NCI-H446 (cell line): ENCODE measurements at places on chromosomes 1 and 21.

- no peak for DNase-seq
These were observed 79.5 kb downstream of the TNFSF18 start for GRCh38 chr1:172971241-172971640.

DNA sequence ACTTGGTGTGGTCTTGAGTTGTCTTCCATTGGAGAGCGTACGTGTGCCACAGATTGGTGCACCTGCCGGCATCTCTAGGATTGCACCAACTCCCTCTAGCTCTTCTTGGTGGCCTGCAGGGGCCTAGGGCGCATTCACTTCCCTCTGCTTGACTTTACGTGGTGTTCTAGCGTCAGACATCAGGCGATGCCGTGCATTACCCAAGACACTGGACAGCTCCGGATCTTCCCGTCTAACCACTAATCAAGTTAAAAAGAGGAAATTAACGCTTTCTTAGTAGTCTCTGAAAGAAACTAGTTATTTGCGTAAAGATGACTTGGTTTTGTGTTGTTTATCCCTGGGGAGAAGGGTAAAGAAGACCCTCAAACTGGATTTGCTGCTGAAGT, 510 bp upstream of the IL10RB start:
- no peak for DNase-seq

- no peak for DNase-seq
These were observed 164.3 kb upstream of the GREM2 start for GRCh38 chr1:240776237-240776636.

GRCh38 chr21:39176271-39176709, 7.0 kb downstream of the PSMG1 start:
- no peak for DNase-seq

GRCh38 chr21:42475036-42475435, 21.0 kb downstream of the RSPH1 start:
- no peak for DNase-seq

DNA sequence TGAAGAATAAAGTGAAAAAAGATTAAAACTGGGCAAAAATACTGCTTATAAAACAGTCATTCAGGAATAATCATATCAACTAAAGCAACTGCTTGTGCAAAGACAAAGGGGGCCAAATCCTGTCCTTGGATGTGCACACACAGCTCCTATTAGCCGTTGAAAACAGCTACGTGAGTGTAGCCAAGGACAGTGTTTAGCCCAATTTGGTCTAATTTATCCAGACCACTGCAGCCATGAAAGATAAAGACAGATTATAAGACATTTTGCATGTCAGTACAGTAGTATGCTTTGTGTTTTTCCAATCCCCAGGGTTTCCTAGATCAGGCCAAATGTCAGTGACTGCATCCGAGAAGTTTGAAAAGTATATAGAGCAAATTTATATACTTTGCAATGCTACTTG, 146.3 kb upstream of the PKN2 start:
- no peak for DNase-seq

- no peak for DNase-seq
These were observed 193.4 kb downstream of the ATG4C start for GRCh38 chr1:62977366-62977765.

- DNase-seq, result no peak
These were observed 303.6 kb upstream of the FAM78B start for GRCh38 chr1:166470441-166470840.

GRCh38 chr21:45499201-45499750, 43.0 kb downstream of the SLC19A1 start:
- DNase-seq, result no peak

DNA sequence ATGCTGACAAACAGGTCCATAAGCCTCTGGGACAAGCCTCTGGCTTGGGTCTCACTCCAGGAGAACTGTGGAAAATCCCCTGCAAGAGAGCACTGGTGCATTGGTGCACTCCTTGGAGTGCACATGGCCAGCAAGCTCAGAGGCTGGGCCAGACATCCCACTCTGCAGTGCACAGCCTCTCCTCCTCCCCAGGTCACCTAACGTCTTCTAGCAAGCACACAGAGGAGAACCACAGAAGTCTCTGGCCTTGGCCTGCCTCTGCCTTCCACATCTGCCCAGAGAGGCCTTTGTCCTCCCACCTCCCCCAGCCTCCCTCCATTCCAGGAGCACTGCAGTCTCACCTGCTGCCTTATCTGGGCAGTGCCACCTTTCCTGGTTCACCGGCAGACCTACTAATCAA, 4.2 kb downstream of the PGLYRP3 start:
- no peak for DNase-seq

- DNase-seq, result peak; percentile 63
These were observed at the start of gene DNM3 for GRCh38 chr1:171841050-171841910. Gene DNM3 (plus strand): TSS chr1:171841498. CDS start chr1:171841657, 159 bp downstream.

DNA sequence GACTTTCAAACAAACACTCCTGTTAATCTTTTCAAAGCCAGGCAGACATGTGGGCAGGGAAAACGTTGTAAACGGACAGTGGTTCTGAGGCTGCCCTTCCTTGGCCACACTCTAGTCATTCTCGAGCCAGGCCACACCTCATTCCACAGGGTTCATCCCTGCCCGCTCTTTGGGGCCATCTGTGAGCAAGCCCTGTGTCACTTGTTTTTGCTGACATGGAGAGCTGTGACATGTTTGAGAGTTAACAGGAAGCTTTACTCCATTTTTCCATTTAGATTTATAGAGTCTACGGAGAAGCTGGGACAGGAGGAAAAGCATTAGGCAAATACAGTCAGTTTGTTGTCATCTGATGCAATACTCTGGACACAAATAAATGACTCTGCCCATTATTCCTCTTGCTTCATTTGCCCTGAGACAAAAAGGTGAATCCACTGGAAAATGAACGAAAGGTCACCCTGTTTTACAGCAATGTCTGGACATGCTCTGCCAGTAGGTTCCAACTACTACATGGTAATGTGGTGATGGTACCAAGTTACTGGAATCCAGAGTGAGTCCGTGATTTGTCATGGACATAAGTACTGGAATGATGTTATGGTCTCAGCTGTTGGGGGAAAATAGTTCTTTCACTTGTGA, 126.9 kb downstream of the CLIC6 start:
- DNase-seq, result no peak

DNA sequence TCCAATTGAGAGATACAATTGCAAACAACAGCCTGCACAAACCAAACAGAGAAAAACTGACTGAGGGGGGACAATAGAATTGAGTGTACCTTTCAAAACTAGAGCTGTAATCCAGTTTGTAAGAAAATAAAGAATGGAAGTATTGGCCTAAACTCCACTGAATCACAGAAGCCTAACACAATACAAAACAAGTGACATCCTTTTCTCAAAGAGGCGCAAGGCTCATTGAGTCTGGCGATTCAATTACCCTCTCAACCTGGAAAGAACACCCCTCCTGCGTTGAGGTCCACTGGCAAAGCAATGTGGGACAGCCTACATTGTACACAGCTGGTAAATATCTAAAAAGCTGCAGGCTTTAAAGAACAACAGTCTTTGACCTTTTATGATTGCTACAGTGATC, 182.6 kb downstream of the DPYD start:
- DNase-seq, result no peak

- DNase-seq, result no peak
These were observed 10.8 kb upstream of the ENO1 start for GRCh38 chr1:8889103-8889846.

DNA sequence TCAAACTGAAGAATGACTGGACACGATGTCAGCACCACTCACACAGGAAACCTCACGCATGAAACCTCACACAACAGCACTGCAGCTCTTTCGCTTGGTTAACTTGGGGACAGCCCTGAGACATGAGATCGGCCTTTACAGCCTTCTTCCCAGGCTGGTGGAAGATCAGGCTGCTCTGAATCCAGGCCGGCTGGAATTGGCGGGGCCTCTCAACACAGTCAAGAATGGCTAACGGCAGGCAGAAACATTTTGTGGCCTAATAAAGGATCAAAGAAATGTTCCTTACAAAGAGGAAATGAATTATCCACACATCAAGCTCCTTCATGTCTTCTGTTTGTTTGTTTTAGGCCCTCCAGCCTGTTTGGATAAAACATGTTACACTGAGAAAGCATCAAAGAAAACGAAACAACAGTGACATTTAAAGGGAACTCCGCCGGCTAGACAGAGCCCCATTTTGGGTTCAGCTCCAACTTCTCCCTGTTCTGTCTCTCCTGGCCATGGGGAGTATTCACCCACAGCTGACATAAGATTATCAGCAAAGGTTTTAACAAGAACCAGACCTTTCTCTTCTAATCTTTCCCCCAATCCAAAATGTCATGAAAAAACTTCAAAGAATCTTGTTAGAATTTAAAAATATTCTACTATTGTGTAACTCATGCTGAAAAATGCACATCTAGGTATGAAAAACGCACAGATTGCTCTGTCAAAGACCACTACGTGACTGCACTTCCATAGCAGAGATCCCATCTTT, 131.2 kb downstream of the SLC45A1 start:
- DNase-seq, result no peak

GRCh38 chr1:56964349-56965017, 1.3 kb downstream of the C8B start:
- no peak for DNase-seq

- DNase-seq, result no peak
These were observed 123.3 kb downstream of the PRDM2 start for GRCh38 chr1:13823126-13823880.

DNA sequence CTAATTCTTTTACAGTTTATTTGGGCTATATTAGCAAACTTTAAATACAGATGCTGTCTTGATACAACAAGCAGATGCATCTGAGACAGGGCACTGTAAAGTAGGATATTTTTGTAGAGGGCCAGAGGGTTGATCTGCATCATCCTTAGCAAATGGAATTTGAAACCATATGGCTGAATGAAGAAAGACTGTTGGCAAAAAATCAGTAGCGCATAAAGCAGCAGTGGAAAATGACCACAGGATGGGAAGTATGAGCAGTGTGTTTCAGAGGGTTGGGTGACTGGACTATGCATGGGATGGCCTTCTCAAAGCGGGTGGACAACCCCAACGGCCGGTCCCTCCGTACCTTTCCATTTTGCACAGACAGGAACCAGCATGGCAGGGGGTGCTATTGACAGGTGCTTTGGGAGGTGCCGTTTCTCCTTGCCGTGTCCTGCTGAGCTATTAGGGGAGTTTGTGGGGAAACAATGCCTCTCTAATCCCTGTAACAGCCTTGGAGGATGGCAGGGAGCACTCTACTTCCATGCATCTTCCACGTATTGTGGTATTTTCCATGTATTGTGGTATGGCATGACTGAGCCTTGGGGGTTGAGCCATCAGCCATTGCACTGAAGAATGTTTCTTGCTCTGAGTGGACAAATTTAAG, 5.9 kb downstream of the LRRC8B start:
- peak; percentile 31 for DNase-seq

DNA sequence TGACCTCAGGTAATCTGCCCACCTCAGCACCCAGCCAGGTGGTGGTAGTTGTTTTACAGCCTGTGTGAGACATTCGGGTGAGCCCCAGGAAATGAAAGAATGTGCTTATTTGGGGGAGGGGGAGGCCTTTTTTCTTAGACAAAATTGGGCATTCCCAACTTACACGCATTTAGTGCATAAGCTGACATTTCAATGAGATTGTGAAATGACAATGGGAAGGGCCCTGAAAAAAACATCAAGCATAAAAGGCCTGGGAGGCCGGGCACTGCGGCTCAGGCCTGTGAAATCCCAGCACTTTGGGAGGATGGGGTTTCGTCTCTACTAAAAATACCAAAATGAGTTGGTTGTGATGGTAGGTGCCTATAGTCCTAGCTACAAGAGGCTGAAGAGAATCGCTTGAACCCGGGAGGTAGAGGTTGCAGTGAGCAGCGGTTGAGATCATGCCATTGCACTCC, 5.0 kb downstream of the GAS5 start:
- DNase-seq, result no peak

GRCh38 chr1:224067207-224067606, 46.7 kb upstream of the FBXO28 start:
- no peak for DNase-seq

- no peak for DNase-seq
These were observed 175.2 kb downstream of the DSCAM start for GRCh38 chr21:40671716-40672115.

DNA sequence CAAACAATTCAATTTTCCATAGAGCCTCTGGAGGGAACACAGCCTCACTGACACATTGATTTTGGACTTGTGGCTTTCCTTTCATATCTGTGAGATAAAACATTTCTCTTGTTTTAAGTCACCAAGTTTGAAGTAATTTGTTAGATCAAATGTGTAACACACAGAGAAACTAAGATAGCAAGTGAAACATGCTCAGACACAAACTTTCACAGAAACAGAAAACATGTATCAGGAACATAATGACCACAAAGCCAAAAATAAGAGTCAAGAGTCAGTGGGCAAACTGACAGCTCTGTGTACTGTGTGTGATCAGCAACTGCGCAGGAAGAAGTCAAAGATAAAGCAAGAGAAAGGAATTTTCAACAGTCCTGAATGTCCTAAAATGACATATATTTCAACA, 1237.5 kb downstream of the AMY1C start:
- no peak for DNase-seq

GRCh38 chr1:231493421-231494185, 34.9 kb upstream of the TSNAX start:
- no peak for DNase-seq

GRCh38 chr1:51231120-51231519, 5.0 kb upstream of the RNF11 start:
- DNase-seq, result no peak
